ENCODE measurements at places on chromosomes 2 and 18.

DNA sequence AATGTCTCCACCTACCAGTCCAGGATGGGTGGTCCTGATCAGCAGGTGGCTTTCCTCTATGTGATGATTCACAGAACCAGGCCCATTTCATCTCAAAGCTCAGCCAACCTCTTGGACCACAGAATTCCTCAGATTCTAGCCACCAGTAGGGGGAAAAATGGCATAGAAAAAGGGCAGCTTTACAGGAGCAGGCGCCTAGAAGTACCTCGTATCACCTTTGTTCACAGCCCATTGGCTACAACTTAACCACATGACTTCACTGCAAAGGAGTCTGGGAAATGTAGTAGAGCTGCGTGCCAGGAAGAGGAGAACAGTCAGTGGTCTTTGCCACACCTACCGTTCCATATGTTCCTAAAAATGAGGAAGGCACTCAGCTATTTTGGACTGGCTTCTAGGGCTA, 62.8 kb upstream of the DTNA start:
- no peak for DNase-seq

GRCh38 chr2:239085201-239085992, 237.5 kb downstream of the TWIST2 start:
- DNase-seq, result no peak

DNA sequence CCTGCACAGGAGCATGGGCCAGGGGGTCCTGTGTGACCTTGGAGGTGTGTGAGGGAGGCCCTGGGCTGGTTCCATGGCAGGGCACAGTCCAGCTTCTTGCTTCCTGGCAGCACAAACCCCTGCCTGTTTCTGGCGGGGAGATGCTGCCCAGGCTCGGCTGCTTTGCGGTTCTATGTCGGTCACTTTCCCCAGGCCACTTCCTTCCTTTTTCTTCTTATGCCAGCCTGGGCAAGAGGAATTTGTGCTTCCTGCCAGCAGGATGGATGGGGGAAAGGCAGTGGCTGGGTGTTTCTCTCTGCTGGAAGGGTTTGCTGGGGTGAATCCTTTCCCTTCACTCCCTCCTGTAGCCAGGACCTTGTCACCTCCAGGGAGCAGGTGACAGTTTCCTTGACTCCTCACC, 24.3 kb downstream of the ASAP2 start:
- no peak for DNase-seq

DNA sequence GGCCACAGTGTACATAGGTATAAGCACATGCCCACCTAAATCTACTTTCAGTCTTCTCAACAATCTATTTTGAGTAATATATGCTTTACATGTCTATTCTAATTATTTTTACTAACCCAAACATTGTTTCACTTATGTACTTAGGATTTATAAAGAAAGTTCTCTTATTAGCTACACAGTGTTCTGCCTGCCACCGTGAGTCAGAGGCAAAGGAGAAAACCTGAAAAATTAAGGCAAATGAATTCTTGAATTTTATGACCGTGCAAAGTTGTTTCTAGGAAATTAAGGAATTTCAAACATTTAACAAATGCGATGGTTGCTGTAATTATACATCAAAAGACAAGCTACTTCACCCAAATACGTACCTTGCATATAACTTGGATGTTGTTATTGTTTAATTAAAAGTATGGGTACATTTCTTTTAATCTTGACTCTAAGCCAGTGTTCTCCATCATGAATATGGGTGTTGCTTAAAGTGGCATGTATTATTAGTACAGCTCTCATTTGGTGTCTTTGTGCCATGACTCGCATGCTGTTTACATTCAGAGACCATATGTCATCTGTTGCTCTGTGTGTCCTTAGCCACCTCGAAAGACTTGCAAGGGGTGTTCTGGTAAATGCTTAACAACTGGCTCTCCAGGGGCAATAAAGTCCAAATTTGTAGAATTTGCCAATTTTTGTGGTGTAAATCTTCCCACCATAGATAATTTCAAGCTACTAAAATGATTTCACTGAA, 154.3 kb upstream of the FN1 start:
- DNase-seq, result no peak

GRCh38 chr2:20327370-20327769, 23.3 kb downstream of the PUM2 start:
- no peak for DNase-seq

GRCh38 chr2:69053416-69053965, 40.5 kb downstream of the ANTXR1 start:
- no peak for DNase-seq

DNA sequence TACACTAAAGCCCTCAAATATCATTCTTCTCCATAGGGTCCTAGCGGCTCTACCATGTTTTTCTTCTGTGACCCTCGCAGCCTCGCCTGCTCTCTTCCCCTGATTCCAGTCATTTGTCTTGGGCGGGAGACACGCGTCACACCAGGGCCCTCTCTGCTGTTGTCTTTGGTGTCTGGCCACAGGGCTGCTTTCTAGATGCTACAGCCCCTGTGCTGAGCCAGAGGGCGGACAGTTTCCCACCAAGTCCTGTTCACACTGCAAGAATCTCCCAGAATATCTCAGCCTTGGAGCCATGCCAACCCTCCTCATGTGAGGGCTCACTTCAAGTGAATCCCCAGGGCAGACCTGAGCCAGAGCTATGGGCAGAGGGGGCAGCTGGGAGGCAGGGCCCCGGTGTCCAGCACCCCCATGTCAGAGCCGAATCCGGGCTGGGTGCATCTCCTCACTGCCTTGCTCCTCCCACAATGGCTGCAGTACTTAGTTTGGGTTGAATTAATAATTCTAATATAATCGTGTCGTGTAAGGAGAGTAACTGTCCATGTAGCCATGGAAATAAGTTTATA, 42.1 kb downstream of the DIPK1C start:
- DNase-seq, result no peak

GRCh38 chr18:48886520-48887293, 64.1 kb downstream of the SMAD7 start:
- no peak for DNase-seq

- no peak for DNase-seq
Measured at GRCh38 chr2:127392133-127392827, 4.5 kb upstream of the MAP3K2 start.
